Large intestine (tissue), 12 donors: ENCODE measurements at places on chromosomes 16 and 17. TPM values are rescaled to one million over a fixed set of nuclear protein-coding genes. Genes with fewer than 3 reads are reported as not detected.
A peak's percentile ranks its signal among the peaks of the same experiment; 100 is the strongest.

Gene C16orf96
- 0.18 TPM for polyA plus RNA-seq

Gene METTL22
- polyA plus RNA-seq = 17.2 TPM

Gene MYL4
- polyA plus RNA-seq = 5.0 TPM

Gene SPATA20
- 61.8 TPM for polyA plus RNA-seq

Gene SLC26A11
- polyA plus RNA-seq = 82.8 TPM

Gene TEKT1
- 0.25 TPM for polyA plus RNA-seq

GRCh38 chr17:82461827-82462524 is 3.4 kb downstream of the NARF start:
- peak; percentile 63 for DNase-seq

GRCh38 chr17:62741290-62741689 is 66.8 kb downstream of the MARCHF10 start:
- no peak for DNase-seq

- DNase-seq = peak; percentile 12
These were observed 452.3 kb downstream of the CNTNAP4 start for GRCh38 chr16:76729525-76729924.

DNA sequence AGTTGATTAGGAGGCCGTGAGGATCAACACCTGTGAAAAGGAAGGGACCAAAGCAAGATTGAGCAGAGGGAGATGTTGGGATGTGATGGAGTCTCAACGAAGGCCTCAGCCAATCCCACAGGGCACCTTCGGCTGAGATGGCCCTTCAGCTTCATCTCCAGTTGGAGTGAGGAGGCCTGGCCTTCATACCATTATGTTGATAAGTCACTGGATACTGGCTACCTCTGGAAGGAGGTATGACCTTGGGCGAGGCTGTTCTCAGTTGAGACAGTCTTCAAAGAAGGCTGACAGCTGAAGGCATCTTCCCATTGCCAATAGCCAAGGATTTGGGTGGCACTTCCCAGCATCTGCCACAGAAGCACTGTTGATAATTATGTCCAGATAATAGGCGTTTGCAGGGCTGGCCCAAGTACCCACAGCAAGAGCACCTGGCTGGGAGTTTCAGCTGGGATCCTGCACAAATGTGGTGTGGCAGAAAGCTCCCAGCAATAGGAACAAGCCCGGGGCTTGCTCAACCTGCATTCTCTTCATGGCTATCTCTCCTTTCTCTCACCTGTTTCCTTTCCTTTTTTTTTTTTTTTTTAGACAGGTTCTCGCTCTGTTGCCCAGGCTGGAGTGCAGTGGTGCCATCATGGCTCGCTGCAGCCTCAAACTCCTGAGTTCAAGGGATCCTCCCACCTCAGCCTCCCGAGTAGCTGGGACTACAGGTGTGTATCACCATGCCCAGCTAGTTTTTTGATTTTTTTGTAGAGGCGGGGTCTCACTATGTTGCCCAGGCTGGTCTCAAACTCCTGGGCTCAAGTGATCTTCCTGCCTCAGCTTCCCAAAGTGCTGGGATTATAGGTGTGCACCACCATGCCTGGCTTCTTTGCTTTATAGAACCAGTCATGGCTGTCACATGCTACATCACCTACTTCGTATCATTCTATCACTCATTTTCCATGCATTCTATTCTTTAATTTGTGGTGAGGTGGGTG is 18.2 kb upstream of the MAP3K14 start:
- DNase-seq = no peak
